ENCODE measurements at places on chromosomes 5 and 9.
A peak's percentile ranks its signal among the peaks of the same experiment; 100 is the strongest.

DNA sequence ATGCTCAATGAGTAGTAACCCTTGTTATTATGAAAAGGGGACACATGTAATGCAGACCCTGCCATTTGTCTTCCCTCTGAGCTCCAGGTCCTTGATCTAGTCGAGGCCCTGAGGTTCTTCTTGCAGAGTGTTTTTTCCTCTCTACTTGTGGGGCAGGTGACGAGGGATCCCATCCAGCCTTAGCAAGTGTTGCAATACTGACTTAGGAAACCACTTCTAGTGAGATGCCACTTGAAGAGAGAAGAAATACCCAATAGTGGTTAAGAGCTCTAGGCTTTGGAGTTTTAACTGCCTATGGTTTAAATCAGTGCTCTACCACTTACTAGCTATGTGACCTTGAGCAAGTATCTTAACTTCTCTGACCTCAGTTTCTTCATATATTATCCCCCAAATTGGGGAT is 10.2 kb downstream of the PPARGC1B start:
- no peak for DNase-seq

- DNase-seq, result no peak
These were observed 252.6 kb downstream of the ACTL7B start for GRCh38 chr9:108603141-108603540.

DNA sequence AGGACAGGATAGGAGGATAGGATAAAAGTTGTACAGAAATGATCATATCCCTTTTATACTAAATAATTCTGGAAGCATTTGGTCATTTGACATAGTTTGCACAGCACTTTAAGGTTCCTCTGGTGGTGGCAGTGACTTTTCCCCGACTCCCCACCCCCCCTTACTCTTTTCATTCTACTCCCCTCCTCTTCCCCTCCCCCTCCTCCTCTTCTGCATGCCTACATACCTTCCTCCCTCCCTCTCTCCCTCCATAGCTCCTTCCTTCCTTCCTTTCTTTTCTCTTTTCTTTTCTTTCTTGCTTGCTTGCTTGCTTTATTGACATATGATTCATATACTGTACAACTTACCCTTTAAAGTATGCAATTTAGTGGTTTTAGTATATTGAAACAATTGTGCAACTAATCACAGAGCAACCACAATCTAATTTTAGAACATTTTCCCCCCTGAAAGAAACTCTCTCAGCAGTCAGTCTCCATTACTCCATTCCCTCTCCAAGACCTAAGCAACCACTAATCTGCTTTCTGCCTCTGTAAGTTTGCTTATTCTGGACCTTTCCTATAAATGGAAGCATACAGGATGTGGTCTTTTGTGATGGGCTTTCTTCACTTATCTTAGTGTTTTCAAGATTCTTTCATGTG is 159.0 kb downstream of the HACD4 start:
- no peak for DNase-seq

DNA sequence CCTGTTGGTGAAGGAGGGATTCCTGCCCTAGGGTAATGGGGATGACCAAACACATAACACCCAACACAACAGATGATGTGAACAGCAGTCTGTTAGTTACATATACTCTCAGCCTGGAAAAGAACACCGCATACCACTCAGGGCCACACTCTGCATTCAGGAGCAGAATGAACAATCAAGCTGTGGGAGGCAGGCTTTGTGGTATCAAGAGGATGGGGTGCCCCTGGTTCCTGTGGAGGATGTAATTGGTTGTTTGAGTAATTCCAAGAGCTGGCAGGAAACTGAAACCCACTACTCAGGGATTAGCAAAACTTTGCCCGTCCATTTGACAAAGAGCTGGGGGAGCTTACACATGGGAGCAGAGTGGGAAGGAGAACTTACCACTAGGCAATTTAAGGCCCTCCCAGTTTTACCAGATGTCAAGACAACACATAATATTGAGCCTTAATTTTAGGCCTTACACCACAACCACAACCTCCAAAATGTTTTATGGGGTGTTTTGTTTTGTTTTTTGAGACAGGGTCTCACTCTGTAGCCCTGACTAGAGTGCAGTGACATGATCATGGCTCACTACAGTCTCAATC is 15.6 kb upstream of the PRKAA1 start:
- DNase-seq, result no peak

GRCh38 chr5:65394087-65394486 is 87.6 kb downstream of the ADAMTS6 start:
- DNase-seq, result no peak

DNA sequence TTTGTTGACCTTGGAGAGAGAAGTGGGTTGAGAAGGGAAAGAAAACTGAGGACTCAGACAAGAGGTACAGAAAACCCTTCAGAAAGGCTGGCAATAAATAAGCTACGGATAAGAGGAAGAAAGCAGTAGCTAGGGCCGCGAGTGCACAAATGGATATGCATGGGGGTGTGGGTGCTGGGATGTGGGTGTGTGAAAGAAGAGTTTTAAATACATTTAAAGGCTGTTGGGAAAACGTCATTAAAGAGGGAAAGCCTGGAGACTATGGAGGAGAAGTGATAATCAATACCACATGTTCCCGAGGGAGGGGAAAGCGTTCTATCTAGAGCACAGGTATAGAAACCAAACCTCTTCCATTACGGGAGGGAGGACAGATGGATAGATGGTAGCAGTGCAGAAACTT is 177.2 kb downstream of the TSSK1B start:
- no peak for DNase-seq

- no peak for DNase-seq
These were observed 745.6 kb upstream of the ZNF608 start for GRCh38 chr5:125491986-125492492.

- DNase-seq, result no peak
These were observed 34.7 kb upstream of the MYO10 start for GRCh38 chr5:16970826-16971225.

GRCh38 chr5:109852371-109853155 is 162.8 kb downstream of the MAN2A1 start:
- no peak for DNase-seq

DNA sequence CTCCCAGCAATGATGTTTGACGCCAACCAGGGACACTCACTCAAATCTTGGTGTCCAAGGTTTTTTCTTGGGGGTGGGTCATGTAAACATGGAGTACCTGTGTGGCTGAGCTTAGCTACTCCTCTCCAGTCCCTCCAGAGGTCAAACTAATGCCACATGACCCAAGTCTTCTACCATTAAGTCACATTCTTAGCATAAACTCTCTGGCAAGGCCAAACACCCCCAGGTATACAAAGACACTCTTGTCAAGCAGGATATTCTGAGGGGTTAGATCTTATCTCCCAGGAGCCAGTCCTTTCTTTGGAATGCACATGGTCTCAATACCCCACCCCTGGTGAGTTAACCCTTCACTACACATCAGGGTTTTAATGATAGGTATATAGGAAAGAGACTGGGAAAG is 161.4 kb downstream of the PDZD2 start:
- no peak for DNase-seq

DNA sequence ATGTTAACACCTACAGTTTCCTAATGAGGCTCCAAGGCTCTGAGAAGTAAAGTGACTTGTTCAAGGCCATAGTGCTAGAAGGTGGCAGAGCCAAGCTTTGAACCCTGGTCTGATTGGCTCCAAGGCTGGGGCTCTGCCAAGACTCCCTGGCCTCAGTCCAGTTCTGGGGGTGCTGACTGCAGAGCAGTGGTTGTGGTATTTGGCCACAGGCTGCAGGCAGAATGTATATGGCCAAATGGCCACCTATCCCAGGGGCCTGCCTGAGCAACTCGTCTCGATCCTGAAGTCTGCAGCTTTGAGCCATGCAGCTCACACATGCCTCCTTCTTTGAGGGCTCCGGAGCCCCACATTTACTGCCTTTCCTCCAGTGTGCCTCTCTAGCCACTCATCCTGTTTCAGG is 9.7 kb upstream of the NEK6 start:
- no peak for DNase-seq

GRCh38 chr5:180641566-180641900 is 7.9 kb downstream of the FLT4 start:
- DNase-seq, result no peak

GRCh38 chr9:80233906-80234305 is 662.1 kb downstream of the TLE4 start:
- no peak for DNase-seq

DNA sequence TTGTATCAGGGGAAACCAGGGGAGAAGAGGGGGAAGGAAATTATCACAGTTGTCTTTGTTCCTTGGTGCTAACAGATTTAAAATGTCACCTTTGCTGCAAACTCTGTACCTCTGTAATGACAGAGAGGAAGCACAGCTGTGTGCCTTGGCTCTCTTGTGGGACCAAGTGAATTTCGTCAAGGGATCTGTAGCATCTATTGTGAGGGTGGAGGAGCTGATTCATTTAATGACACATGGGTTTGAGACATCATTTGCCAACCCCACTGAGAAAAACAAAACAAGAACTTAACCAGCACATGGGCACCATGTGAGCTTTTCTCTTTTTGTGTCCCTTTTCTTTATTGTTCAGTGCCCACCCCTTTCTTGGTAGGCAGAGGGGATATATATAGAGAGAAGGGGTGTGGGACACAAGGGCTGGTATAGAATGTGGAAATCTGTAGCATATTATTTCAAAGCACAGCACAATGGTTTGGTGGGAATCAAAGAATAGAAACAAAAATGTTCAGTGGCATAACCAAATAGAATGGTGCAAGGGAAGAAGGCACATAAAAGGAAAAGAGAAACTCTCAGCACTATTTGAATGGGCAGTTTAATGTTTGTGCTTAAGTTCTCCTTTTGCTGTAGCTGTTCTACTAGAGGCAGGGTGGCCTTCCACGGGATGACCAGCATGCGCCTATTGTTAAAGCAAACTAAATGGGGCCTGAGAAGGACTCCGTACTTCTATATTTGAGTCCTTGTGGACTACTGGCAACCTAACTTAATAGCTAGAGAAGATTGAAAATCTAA is 63.3 kb downstream of the LIX1 start:
- DNase-seq, result no peak

GRCh38 chr9:72349240-72349639 is 15.8 kb downstream of the ZFAND5 start:
- no peak for DNase-seq

- no peak for DNase-seq
These were observed 28.2 kb upstream of the C5orf63 start for GRCh38 chr5:127101533-127101932.

GRCh38 chr5:79200573-79201183 is 35.3 kb upstream of the JMY start:
- DNase-seq, result peak; percentile 12

- DNase-seq, result no peak
These were observed 763 bp downstream of the TJP2 start for GRCh38 chr9:69174616-69175463.

Measured in GM18507 (cell line).